ENCODE measurements at places on chromosomes 3 and 15.

DNA sequence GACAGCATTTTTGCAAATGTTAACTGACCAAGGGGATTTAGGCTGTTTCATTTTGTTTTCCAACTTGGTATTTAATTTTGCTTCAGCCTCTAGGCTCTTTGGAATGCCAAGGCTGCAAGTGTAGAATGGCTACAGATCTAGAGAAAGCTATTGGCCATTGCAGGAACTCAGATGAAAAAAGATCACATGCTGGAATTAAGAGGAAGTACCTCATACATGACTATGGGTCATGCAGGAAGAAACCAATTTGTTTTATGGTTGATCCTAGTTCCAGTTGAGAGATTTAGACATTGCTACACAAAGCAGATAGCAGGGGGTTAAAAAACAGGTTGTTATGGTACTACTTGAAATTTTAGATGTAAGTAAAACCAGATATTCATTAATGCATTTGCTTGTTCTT, 12.7 kb upstream of the CLDN16 start:
- DNase-seq = no peak

DNA sequence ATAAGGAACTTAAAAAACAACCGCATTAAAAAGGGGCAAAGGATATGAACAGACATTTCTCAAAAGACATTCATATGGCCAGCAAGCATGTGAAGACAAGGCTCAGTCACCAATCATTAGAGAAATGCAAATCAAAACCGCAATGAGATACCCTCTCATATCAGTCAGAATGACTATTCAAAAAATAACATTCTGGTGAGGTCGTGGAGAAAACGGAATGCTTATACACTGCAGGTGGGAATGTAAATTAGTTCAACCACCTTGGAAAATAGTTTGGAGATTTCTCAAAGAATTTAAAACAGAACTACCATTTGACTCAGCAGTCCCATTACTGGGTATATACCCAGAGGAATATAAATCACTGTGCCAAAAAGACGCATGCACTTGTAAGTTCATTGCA, 496.6 kb upstream of the SGO1 start:
- no peak for DNase-seq

- DNase-seq = no peak
Observed at GRCh38 chr3:30626443-30627180, 20.2 kb downstream of the TGFBR2 start.

DNA sequence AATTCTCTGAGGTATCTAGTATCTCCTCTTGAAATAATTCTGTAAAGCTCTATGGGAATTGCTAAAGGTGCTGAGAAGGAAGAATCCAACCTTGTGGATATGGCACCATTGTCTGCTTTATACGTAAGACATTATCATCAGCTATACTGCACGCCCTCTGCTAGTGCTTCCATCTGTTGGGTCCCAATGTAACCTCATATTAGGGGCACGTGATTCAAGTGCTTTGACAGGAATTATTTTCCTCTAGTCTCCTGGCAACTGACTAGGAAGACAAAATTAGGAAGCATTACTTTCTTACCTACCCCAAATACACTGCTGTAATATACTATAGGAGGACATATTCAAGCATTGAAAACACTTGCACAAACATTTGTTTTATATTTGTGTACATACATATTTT, 24.0 kb downstream of the COPS2 start:
- DNase-seq = no peak

GRCh38 chr15:57340682-57341259, 35.5 kb upstream of the CGNL1 start:
- no peak for DNase-seq

DNA sequence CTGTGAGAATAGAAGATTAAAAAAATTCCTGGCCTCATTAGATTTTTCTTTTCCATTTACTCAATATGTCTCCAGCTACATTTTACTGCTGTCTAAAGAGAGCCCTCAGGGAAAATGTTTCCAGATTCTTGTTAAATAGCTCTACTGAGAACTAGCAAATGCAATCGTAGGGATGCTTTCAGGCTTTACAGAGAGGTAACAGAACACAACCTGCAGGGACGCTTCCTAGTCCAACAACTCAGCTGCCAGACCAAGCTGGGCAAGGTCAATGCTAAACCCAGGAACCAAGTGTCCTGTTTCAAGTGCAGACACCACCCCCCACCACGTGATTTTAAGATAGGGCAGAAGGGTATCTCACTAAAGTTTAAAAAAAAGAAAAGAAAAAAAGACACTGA, 25.2 kb downstream of the ARHGEF3 start:
- DNase-seq = no peak

DNA sequence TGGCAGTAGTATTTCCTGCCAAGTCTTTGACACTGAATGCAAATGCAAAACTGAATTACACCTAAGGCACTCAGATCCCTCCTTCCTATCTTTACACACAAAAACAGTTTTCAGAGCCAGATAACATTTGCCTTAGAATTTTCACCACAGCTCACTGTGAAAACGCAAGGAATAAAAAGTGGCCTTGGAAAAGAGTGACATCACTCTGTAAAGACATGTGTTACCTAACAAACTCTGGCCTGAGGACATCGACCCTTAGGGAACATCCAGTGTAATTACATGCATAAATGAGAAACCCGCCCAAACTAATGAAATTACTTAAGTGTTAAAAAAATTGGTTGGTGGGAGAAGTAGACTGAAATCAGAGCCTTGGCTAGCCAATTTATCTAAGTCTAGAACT, 88.9 kb downstream of the PLOD2 start:
- no peak for DNase-seq

- DNase-seq = no peak
Observed at GRCh38 chr15:23566651-23567050, 1.2 kb downstream of the MKRN3 start.

GRCh38 chr3:157089455-157090221, 70.3 kb downstream of the CCNL1 start:
- DNase-seq = no peak

DNA sequence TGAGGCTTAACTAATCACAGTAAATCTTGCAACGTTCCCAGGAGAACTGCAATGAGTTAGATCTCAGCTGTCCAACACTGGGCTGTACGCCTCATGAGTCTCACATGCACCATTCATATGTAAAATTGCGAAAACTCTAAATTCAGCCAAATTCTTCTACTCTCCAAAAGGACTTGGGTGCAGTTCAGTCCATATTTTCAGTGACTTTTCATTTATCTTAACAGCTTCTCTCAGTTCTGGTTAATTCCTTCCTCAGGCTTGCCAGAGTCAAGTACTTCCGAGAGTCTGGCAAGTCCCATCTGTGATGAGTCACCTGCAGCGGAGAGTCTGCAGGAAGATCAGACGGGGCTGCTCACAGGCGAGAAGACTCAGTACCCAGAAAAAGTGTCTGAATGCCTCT, 11.5 kb downstream of the CCDC80 start:
- DNase-seq = no peak

DNA sequence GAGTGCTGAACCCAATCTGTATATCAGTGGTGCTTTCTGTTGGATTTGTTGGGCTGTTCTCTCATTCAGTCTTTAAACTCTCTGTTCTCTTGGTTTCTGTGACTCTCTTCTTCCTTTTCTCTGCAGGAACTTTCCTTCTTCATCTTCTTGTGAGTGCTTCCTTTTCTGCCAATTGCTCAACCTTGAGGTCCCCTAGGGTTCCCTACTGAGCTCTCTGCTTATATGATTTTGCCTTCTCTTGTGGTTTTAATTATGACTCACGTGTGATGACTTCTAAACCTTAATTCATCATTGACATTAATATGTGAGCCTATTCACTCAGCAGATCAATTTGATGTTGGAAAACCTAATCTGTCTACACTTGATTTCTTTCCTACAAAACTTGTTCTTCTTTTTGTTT, 39.4 kb downstream of the MOBP start:
- no peak for DNase-seq

GRCh38 chr3:22292681-22293080, 541.7 kb upstream of the ZNF385D start:
- no peak for DNase-seq

GRCh38 chr3:105406268-105406667, 39.6 kb downstream of the ALCAM start:
- DNase-seq = no peak

GRCh38 chr3:30952786-30953185, 58.3 kb upstream of the GADL1 start:
- no peak for DNase-seq

DNA sequence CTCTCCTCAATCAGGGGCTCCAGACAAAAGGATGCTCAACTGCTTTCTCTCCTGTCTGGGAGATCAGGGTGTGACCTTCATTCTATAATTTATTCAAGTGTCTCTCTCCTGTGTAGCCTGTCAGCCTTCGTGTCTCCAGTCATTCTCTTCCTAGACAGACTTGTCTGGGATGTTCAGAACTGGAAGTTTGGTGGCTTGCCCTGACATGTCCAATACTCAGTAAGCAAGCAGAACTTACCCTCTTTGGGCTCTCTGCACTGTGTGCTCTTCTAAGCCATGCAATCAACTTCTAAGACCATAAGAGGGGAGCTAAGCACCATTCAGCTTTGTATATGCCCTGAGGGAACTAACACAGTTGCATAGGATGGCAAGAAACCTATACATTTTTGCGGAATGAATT, 14.1 kb downstream of the ACKR2 start:
- no peak for DNase-seq

DNA sequence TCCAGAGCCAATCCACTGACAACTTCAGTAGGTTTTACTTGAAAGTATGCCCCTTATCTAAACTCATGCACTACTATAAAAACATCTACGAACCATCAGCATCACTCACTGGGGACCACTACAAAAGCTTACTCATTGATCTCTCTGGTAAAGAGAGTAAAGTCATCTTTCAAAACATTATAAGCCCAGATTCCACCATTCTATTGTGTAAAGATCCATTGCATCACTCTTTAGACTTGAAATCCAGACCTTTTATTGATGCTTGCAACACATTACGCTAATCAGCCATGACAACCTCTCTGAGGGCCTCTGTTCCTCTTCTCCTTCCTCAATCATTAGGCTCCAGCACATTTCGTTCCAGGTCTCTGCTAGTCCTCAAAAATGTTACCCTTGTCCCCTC, 248.9 kb upstream of the WNT5A start:
- no peak for DNase-seq

- DNase-seq = peak; percentile 36
Observed at GRCh38 chr3:160577556-160578195, 12.3 kb upstream of the KPNA4 start.

DNA sequence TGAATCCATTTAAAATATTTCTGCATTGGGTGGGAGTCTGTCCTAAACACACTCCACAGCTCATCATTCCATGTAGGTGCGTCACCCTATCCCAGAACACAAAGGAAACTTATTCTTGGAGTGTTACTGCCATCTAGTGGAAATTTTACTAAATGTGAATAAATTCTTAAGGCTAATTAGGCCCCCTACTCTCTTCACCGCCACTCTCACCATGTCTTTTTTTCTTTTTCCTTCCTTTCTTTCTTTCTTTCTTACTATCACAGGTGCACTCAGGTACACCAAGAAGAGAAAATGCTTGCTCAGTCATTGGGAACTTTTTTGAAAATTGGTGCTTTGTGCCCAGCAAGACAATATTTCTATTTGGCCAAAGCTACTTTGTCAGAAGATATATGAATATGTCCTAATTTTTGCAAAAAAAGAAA, 26.4 kb upstream of the ATP8B4 start:
- DNase-seq = peak; percentile 67

DNA sequence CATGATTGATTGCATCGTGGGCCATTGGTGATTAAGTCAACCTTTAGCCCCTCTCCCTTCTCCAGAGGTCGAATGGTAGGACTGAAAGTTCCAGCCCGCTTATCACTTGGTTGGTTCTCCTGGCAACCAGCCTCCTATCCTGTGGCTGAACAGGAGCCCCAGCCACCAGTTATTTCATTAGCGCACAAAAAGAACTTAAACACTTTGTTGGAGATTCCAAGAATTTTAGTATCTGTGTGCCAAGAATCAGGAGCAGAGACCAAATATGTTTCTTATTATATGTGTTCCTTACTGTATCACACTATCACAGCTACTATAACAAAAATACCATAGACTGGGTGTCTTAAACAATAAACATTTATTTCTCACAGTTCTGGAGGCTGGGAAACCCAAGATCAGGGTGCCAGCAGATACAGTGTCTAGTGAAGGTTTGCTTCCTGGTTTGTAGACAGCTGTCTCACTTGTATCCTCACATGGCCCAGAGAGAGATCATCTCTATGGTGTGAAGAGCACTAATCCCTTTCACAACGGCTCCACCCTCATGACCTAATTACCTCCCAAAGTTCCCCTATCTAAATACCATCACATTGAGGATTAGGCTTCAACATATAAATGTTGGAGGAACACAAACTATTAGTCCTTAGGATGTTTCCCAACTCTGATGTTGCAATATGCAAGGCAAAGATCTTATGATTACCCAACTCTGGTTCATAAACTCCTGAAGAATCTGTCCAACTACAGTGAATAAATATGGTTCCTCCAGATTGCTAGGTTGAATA, 30.5 kb upstream of the APH1B start:
- DNase-seq = no peak

GRCh38 chr3:188807006-188807405, 364.8 kb upstream of the TPRG1 start:
- no peak for DNase-seq

DNA sequence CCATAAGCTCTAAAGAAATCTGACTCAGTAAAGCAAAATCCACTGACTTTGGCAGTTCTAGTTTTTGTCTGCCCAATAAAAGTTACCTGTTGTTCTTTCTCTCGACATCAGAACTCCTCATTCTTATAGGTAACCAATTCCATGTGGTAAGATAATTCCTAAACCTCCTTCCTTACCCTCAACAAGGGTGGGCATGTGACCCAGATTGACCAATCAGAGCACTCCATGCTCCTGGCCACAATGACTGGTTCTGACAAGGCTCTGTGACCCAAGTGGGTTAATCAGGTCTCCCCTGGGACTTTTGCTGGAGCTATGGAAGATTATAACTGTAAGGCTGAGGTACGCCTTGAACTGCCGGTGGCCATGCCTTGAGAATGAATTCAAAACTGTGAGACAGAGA, 31.7 kb downstream of the LINS1 start:
- no peak for DNase-seq

- no peak for DNase-seq
Observed at GRCh38 chr15:34993877-34994276, 5.8 kb upstream of the ZNF770 start.

DNA sequence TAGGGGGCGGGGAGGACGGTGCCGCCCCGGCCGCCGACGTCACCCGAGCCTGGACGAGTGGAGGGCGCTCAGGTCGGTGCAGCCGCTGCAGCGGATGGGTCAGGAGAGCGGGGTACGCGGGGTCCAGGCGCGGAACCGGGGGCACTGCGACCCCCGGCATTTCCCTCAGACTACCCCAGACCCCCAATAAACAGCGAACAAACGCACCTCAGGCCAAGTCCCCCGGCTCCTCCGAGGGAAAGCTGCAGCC, 78.9 kb downstream of the IQSEC1 start:
- no peak for DNase-seq

All from NCI-H2107 (cell line).